Activated CD8-positive, alpha-beta T cell treated with anti-CD3 and anti-CD28 coated beads for 36 hours (primary cell): ENCODE measurements at places on chromosomes 3 and 15.
A peak's percentile ranks its signal among the peaks of the same experiment; 100 is the strongest.

DNA sequence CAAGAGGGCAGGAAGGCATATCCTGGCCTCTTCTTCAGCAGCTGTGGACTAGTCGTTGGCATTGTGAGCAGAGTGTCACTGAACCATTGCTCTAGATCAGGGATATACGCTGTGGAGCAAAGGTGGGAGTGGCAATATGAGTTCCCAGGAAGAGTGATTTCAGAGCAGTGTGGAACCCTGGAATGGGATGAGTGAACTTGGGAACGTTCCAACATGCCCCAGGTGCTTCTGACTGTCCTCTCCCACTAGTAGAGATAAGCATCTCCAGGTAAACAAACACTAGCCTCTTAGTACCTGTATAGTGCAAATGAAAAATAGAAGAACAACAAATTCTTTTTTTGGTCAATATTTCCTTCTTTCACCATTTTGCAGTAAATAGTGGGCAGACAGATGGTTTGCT is 123.6 kb upstream of the VEPH1 start:
- DNase-seq: no peak
- H3K27ac ChIP-seq: no peak overlapping the region
- no peaks in the 10 kb centered on the region for H3K36me3 ChIP-seq
- no peak overlapping the region for H3K4me3 ChIP-seq
- H3K4me1 ChIP-seq: no peaks in the 10 kb centered on the region

DNA sequence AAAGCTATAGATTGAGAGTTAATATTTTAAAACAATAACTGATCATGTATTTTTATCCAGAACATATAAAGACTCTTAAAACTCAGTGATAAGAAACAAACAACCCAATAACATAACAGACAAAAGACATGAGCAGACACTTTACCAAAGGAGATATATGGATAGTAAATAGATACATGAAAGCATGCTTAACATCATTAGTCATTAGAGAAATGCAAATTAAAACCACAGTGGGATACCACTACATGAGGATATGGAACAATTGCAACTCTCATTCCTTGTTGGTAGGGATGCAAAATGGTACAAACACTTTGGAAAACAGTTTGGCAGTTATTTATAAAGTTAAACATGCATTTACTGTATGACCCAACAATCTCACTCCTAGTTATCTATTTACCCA is 95.0 kb downstream of the IQCH start:
- H3K27ac ChIP-seq: no peak overlapping the region
- DNase-seq: no peak
- peaks cover 8% of the 10 kb centered on the region for H3K27me3 ChIP-seq
- no peaks in the 10 kb centered on the region for H3K4me1 ChIP-seq
- peaks cover 4% of the 10 kb centered on the region for H3K36me3 ChIP-seq

DNA sequence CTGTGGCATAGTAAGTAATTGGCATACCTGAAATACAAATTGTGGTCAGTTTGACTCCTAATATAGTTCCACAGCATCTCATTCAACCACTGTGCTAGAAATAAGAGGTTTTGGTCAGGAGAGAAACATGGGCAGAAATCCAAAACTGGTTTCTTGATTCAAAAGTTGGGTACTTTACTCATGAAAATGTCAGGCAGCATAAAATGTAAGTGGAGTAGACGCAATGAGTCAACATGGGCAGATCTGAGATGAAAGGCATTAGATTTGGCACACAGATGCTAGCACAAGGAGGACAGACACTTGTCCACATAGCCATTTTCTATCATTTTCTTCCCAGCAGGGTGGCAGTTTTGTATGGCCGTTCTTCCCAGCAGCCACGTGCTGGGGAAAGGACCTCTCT is 255.8 kb upstream of the CDIN1 start:
- no peak overlapping the region for H3K27ac ChIP-seq
- no peaks in the 10 kb centered on the region for H3K27me3 ChIP-seq
- no peak overlapping the region for H3K4me3 ChIP-seq

DNA sequence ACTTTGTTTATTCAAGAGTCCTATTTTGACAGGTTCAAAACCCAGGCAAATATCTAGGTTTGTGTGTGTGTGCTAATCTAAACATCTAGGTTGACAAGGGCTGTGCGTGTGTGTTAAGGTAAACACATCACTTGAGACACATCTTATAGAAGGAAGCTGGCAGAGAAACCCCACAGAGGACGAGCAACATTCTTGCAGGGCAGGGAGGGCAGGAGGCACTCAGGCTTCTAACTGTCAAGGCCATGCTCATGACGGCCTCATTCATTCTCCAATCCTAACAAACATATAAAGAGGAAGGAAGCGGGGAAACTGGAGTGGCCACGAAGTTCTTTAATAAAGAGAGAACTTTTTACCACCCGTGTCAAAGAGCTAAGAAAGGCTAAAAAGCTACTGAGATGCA is 43.4 kb downstream of the SLCO2A1 start:
- peaks cover 4% of the 10 kb centered on the region for H3K4me1 ChIP-seq
- H3K36me3 ChIP-seq: no peaks in the 10 kb centered on the region
- no peak overlapping the region for H3K4me3 ChIP-seq
- no peak overlapping the region for H3K27ac ChIP-seq
- no peak for DNase-seq

GRCh38 chr15:64502151-64502550 is 41.8 kb downstream of the ZNF609 start:
- no peak overlapping the region for H3K4me3 ChIP-seq
- no peaks in the 10 kb centered on the region for H3K27me3 ChIP-seq
- H3K4me1 ChIP-seq: peaks cover 75% of the 10 kb centered on the region
- H3K36me3 ChIP-seq: peaks cover 45% of the 10 kb centered on the region

DNA sequence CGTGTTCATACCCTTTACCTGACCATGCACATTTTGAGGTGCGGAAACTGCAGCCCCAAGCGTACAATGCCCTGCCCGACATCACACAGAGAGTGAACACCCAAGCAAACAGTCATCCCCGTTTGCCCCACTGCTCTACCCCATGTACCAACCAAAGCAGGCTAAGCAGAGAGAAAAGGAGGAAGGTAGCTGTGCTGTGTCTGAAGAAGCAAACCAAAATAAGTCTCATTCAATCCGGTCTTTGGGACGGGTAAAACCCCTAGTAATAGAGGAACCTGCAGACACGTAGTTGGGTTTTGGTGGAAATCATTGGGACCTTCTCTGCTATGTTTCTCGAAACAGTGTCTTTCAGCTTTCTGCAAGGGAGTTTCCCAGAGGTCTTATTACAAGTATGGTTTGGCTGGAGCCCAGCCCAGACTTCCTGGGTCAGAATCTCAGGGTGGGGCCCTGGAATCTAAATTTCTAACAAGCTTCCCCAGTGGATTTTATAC is 164.6 kb upstream of the HES1 start:
- H3K4me3 ChIP-seq: peak overlapping the region; percentile 19
- no peaks in the 10 kb centered on the region for H3K36me3 ChIP-seq
- DNase-seq: peak; percentile 36
- H3K27me3 ChIP-seq: peaks cover 36% of the 10 kb centered on the region

- H3K27ac ChIP-seq: no peak overlapping the region
- H3K4me3 ChIP-seq: no peak overlapping the region
- peaks cover 11% of the 10 kb centered on the region for H3K4me1 ChIP-seq
- DNase-seq: no peak
Measured at GRCh38 chr3:142213298-142213697, 12.1 kb downstream of the GK5 start.

- peak; percentile 5 for DNase-seq
- peak overlapping the region; percentile 52 for H3K27ac ChIP-seq
- H3K27me3 ChIP-seq: no peaks in the 10 kb centered on the region
- H3K36me3 ChIP-seq: no peaks in the 10 kb centered on the region
Measured at GRCh38 chr3:185207931-185208746, 45.7 kb downstream of the EHHADH start.

- H3K4me3 ChIP-seq: no peak overlapping the region
- H3K4me1 ChIP-seq: peaks cover 7% of the 10 kb centered on the region
- no peaks in the 10 kb centered on the region for H3K36me3 ChIP-seq
- no peak overlapping the region for H3K27ac ChIP-seq
- DNase-seq: no peak
Measured at GRCh38 chr3:115518100-115518852, 105.0 kb upstream of the GAP43 start.

DNA sequence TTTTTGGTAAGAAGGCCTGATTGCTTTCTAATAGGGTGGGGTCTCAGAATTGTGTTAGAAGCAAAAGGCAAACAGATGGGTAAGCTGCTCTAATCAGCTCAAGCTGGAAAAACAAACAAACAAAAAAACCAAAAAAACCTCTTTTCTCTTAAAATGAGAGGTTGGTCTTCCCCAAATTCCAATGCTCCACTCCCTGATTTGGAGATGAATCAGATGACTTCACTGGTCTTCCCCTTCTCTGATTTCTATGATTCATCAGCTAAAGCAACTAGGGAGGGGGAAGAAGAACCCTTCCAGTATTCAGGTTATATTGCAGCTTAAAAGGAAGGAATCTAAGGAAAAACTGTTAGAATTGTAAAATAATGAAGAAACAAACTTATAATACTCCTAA is 9.6 kb upstream of the ANXA2 start:
- no peaks in the 10 kb centered on the region for H3K36me3 ChIP-seq
- no peak overlapping the region for H3K4me3 ChIP-seq
- H3K4me1 ChIP-seq: peaks cover 9% of the 10 kb centered on the region
- no peak for DNase-seq
- no peak overlapping the region for H3K27ac ChIP-seq

GRCh38 chr15:68930268-68931022 is at the start of gene SPESP1:
Gene SPESP1, plus strand, starts transcription at chr15:68930525. Its CDS starts 129 bp downstream, at chr15:68930654.
- H3K4me3 ChIP-seq: no peak within 1 kb of the TSS
- H3K36me3 ChIP-seq: no peaks in the 10 kb centered on the region
- H3K4me1 ChIP-seq: no peaks in the 10 kb centered on the region
- peaks cover 13% of the 10 kb centered on the region for H3K27me3 ChIP-seq

GRCh38 chr3:161420746-161421145 is 49.4 kb upstream of the SPTSSB start:
- H3K36me3 ChIP-seq: no peaks in the 10 kb centered on the region
- no peaks in the 10 kb centered on the region for H3K4me1 ChIP-seq
- H3K27me3 ChIP-seq: no peaks in the 10 kb centered on the region
- no peak for DNase-seq

DNA sequence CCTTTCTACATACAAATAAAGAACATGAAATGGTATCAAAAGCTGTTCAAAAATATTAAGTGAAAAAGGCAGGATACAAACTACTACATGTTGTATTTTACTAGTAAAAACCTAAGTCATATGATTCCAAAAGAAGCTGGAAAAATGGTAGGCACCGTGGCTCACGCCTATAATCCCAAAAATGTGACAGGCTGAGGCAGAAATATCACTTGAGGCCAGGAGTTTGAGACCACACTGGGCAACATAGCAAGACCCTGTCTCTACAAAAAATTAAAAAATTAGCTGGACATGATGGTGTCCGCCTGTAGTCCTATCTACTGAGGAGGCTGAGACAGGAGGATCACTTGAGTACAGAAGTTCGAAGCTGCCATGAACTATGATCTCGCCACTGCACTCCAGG is 1.7 kb downstream of the EMC7 start:
- peak overlapping the region; percentile 42 for H3K27ac ChIP-seq
- DNase-seq: no peak
- H3K4me3 ChIP-seq: peak overlapping the region; percentile 100

GRCh38 chr15:73700041-73700842 is 16.1 kb downstream of the CD276 start:
- H3K4me1 ChIP-seq: peaks cover 19% of the 10 kb centered on the region
- H3K4me3 ChIP-seq: no peak overlapping the region
- no peak overlapping the region for H3K27ac ChIP-seq
- peaks cover 38% of the 10 kb centered on the region for H3K27me3 ChIP-seq
